Stimulated activated CD4-positive, alpha-beta T cell treated with anti-CD3 and anti-CD28 coated beads, TNF-alpha, amount 100 ng/mL, for 1 hour (primary cell): ENCODE measurements at places on chromosomes 11 and 22.

GRCh38 chr11:70407814-70408213 is 9.5 kb downstream of the CTTN start:
- no peak for DNase-seq

- DNase-seq, result no peak
Measured at GRCh38 chr11:14270690-14271542, 88.1 kb downstream of the RRAS2 start.

GRCh38 chr11:130847517-130847916 is 68.8 kb downstream of the SNX19 start:
- DNase-seq, result no peak

GRCh38 chr11:68479390-68479789 is 18.8 kb downstream of the PPP6R3 start:
- DNase-seq, result no peak

GRCh38 chr11:61429346-61429690 is 457 bp downstream of the CPSF7 start:
- DNase-seq, result peak; percentile 24

DNA sequence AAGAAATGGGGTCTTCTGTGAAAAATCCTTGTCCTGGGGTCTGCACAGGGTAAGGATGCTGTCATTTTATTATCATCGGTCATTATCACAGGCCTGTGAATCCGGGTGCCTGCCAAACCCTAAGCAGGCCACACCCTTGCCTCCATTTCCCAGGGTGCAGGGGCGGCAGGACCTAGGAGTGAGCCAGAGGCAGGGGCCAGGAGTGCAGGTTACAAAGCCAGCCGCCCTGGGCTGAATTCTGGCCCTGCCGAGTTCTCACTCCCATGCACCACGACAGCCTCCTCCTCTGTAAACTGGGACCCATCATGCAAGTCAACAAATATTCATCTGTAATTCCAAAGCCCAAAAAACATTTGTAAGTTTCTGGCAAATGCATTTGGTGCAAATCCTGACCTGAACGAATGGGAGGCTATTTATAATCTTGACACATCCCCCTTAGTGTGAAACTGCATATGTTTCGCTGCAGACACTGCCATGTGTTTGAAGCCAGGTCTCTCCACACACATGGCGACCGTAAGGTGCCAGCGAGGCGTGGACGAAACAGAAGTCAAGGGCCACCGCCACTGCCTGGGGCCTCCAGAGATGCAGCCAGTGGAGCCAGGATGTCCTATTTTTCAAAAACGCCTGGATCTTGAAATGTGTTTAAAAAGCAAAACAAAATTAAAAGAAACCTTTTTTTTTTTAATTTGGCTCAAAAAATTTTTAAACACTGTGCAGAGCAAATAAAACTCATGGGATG is 6.7 kb downstream of the CD5 start:
- no peak for DNase-seq
